Activated CD8-positive, alpha-beta memory T cell treated with anti-CD3 and anti-CD28 coated beads for 1 hour (primary cell): ENCODE measurements at places on chromosomes 3 and 15.

DNA sequence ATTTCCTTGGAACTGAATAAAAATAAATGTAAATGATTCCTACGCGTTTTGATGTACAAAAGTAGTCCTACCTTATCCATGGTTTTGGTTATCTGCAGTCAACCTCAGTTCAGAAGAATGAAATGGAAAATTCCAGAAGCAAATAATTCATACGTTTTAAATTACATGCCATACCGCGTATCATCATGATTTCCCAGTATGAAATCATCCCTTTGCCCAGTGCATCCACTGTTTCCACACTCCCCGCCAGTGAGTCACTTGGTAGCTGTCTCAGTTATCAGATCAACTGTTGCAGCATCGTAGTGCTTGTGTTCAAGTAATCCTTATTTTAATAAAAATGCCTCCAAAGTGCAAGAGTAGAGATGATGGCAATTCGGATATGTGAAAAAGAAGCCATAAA, 9.1 kb upstream of the MFSD1 start:
- DNase-seq, result no peak

GRCh38 chr3:128973988-128974564, 19.8 kb downstream of the CFAP92 start:
- DNase-seq, result no peak

DNA sequence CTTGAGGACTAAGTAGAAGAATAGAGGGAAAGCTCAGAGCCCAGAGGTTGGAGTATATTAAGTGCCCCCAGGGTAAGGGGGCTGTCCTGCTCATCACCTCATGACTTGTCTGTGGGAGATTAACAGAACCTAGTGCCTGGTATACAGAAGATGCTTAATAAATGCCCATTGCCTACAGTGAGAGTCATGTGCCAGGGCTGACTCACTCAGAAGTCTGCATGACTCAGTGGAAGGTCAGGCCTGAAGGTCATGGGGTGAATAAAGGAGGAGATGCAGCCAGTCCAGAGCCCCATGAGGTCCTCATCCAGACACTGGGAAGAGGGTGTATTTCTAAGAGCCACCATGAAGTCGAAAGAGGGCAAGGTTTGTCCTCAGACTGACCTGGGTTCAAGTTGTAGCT, 62.5 kb upstream of the TLE3 start:
- no peak for DNase-seq

DNA sequence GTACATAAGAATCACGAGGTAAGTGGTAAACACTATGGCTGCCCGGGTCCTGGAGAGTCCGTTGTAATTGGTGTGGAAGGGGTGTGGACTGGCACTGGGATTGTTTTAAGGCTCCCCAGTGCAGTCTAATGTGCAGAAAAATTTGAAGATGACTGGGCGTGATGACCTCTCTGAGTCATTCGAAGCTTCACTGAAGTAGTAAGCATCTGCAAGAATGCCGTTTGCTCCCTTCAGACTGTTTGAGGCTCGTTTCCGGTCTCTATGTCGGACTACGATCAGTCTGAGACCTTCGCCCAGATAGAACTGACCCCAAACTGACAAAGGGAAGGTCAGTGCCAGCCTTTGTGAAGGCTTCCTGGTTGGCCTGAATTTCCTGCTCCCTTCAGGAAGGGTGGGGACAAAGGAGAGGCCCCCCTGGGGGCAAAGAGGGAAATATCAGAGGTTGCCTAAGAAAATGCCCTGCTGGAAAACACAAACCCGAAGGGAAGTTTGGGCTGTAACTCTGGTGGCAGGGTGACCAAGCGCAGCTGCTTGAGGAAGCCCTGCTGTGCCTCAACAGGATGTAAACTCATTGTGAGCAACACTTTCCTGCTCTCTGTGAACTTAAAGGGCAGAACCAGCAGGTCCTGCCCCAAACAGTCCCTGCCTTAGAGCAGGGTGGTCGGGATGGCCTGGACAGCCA, 34.6 kb downstream of the BTD start:
- no peak for DNase-seq

DNA sequence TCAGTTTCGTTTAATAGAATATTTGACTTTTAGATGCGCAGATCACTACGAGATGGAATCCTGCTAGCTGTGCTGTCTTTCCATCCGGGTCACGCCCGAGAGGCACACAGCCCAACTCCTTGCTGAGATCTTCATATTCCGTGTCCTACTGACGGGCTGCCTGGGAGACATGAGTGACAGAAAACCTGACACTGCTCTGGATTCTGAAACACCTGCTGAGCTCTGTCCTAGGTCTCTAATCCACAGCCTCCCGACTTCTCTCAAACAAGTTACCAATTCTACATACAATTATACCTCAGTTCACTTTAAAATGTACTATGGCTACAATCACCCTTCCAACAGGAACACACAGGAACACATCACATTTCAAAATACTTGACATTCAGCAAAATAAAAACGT, 27.2 kb downstream of the TFRC start:
- no peak for DNase-seq

GRCh38 chr3:71994906-71995305, 210.0 kb upstream of the PROK2 start:
- no peak for DNase-seq
